ENCODE measurements at places on chromosomes 7 and 10. TPM values are rescaled to one million over a fixed set of nuclear protein-coding genes. Genes with fewer than 3 reads are reported as not detected.

The DYNC1I1 gene
- total RNA-seq: 0.71 TPM

The C10orf90 gene
- total RNA-seq: not detected

The MACROH2A2 gene
- total RNA-seq: 11.3 TPM

The PRSS2 gene
- total RNA-seq: not detected

The BLNK gene
- not detected for total RNA-seq

Data from myometrial cell (primary cell).